AG08396 (cell line): ENCODE measurements at places on chromosomes 6 and 20.
A peak's percentile ranks its signal among the peaks of the same experiment; 100 is the strongest.

DNA sequence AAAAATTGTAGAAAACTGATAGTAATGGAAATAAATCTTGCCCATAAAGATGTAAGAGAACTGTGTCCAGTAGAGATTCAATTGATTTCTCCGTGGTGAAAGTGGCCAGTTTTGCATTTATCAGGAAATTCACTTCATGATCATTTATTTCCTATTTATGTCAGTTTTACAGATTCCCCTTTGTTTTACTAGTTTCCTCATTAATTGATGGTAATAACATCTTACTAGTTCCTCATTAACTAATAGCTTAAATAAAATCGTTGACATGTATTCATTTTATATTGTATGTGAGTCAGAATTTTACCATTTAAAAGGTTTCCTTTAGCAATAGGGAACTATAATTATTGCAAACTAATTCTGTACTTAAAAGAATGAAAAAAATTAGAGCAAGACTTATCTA is 99.8 kb upstream of the ADGRF1 start:
- no peak for DNase-seq

DNA sequence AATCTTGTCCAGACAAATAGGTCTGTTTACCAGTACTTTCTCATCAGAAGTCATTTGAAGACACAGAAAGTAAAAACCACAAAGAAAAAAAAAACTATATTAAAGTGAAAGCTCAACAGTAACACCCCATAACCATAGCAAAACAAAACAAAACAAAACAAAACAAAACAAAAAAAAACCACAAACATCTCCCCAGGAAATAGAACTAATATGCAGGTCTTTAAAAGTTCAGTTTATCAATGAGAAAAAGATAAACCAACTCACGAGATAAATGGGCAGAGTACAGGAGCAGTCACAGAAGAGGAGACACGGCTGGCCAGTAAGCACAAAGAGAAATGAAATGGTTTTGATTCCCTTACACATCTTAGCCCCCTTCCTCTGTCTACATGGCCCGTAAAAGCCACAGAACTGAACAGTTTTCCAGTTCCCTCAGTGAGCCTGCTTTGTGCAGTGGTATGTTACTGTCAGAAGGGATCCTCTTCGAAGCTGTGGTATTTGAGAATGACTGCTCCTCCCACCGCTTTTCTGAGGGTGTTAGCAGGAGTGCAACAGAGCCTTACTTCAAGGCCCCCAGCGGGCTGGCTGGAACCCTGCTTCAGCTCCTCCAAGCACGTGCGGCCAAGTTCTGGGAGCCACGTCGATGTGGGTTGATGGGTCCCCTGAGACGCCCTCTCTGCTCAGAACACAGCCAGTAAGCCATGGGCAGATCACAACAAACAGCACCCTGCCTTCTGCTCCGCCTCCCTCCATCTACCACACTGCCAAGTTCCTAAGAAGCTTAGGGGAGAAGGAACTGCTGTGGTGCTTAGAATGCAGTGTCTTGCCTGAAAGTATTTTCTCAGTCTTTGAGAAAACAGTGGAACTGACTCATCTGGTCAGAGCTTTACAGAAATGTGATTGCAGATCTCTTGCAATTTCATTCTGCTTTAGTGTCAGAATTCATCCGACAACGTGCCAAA is 14.0 kb downstream of the UST start:
- DNase-seq = peak; percentile 63

- DNase-seq = no peak
These were observed 238.2 kb downstream of the SOX4 start for GRCh38 chr6:21831521-21832291.

- no peak for DNase-seq
These were observed 148.7 kb upstream of the JARID2 start for GRCh38 chr6:15096894-15097837.

- DNase-seq = no peak
These were observed 44.0 kb upstream of the SMOC2 start for GRCh38 chr6:168397012-168397411.

- no peak for DNase-seq
These were observed 375.8 kb downstream of the THBS2 start for GRCh38 chr6:168877821-168878282.

DNA sequence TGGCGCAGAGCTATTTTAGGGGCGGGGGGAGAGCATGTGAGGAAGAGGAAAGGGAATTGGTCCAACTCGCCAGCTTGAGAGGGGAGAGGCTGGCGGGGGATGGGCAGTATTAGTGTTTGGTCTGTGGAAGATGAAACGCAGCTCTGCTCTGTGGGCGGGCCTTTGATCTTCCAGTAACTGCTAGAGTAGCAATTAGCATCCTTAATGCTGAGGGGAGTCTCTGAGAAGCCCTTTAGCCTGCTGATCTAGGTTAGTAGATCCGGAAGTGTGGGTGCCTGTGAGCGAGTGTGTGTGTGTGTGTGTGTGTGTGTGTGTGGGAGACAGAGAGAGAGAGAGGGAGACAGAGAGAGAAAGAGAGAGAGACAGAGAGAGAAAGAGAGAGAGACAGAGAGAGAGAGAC is 117.2 kb upstream of the BACH2 start:
- DNase-seq = peak; percentile 18

- DNase-seq = no peak
These were observed 15.7 kb upstream of the UNC93A start for GRCh38 chr6:167275436-167275835.

DNA sequence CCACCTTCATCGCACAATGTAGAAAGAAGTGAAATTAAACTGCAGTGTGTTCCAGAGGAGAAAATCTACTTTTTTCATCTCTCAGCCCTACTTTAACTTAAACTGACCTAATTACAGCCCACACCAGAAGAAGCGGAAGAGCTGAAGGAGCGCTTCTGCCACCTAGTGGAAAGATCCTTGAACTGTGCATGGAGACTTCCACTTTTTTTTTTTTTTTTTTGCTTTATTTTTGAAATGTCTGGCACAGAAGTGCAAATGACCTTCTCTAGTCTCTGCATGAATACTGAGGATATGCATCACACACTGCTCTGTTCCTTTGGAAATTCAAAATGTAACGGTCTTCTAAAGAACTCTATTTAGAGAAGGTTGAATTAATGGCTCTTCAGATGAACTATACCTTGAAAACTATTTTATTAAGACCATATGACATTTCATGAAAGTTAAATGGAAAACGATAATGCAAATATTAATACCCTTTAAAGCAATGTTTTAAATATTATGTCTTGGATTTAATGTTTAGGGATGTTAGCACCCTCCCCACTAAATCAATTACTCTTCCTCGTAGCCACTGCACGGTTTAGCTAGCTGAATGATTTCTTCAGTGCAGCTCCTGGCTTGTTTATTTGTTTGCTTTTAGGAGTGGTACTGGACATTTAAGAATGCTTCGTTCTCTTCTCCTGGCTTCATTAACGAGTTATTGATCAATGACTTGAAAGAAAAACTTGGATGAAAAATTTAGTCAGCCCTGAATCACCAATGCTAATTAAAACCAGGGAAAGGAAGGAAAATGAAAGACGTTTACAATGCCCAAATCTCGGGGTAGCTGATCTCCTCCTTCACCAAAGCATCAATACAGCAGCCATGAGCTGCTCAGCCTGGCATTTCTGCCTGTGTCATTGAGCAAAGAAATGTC is 569.6 kb upstream of the GJE1 start:
- DNase-seq = peak; percentile 61

DNA sequence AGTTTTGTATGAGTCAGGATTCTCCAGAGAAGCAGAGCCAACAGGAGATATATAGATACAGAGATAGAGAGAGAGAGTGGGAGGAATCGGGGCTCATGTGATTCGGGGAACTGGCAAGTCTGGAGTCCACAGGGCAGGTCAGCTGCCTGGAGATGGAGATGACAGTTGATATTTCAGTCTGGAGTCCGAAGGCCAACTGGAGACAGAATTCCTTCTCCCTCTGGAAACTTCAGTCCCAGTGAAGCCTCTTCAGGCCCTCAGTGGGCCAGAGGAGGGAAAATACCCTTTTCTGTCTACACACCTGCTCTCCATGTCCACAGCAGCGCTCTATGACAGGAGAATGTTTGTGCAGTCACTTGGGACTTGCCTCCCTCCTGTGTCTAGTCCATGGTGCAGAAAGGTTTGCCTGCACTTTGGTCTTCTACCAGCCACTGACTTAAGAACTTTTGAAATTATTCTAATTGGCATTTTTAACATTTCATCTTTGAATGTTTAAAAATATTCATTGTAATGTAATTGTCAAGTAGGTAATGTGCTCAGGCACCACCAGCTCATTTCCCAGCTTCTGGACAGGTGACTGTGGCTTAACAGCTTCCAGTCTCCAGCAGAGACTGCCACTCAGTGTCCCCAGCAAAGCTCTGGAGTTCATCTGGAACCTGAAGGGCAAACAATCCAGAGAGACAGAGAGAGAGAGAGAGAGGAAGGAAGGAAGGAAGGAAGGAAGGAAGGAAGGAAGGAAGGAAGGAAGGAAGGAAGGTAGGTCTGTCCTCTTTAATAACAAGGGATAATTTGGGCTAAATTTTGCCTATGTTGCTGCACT is 43.8 kb upstream of the AFDN start:
- no peak for DNase-seq

DNA sequence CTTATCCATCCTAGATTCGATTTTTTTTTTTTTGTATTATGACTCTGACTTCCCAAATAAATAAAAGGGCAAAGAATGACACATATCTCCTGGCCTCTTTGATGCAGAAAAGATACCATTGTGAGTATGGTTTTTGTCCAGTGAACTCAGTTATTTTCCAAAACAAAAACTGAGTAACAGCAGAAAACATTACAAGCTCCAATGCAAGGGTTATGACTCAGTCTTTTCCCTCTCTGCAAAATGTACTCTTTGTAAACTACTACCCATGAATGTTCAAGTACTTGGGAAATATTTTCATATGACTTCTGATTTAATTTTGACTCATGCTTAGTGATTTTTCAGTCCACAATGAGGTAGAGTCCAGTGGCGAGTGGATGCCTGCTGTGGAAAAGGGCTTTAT is 355.3 kb downstream of the RNF144B start:
- DNase-seq = no peak

- no peak for DNase-seq
These were observed 358.5 kb upstream of the RUNX2 start for GRCh38 chr6:44969446-44970185.

GRCh38 chr6:7939864-7940228 is 29.3 kb upstream of the TXNDC5 start:
- DNase-seq = no peak

GRCh38 chr6:132023490-132023889 is 72.3 kb upstream of the CCN2 start:
- DNase-seq = no peak
